ENCODE measurements at places on chromosomes 1 and 21. TPM values are rescaled to one million over a fixed set of nuclear protein-coding genes. Genes with fewer than 3 reads are reported as not detected.

DNA sequence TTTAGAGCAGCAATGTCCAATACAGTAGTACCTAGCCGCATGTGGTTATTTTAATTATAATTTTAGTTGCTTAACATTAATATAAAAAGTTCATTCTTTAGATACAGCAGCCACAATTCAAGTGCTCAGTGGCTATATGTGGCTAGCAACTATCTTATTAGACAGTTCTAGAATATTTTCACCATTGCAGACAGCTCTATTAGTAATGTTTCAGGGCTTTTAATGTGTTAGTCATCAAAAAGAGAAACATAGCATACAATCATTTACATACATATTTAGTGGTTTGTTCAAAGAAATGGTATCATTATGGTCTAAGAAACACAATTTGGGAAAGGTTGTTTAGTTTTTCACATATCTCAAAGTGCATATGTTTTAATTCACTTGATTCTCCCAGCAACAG is 66.6 kb upstream of the DYNLT5 start:
- DNase-seq, result no peak

DNA sequence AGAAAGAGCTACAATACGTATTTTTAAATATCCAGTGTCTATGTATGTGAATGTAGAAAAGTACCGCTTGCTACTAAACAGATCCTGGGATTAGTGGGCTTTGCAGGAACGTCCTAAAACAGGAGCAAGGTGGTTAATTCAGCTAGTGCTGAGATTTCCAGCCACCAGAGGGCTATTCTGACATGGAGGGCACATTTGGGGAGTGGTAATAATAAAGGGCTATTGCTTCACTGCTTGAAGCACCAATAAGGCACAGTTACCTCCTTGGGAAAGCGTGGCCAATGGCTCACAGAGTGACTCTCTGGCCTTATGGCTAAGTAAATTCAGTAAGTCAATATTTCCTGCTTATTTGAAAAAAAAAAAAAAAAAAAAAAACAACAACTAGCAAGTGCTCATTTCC is 152.4 kb downstream of the GABPA start:
- no peak for DNase-seq

DNA sequence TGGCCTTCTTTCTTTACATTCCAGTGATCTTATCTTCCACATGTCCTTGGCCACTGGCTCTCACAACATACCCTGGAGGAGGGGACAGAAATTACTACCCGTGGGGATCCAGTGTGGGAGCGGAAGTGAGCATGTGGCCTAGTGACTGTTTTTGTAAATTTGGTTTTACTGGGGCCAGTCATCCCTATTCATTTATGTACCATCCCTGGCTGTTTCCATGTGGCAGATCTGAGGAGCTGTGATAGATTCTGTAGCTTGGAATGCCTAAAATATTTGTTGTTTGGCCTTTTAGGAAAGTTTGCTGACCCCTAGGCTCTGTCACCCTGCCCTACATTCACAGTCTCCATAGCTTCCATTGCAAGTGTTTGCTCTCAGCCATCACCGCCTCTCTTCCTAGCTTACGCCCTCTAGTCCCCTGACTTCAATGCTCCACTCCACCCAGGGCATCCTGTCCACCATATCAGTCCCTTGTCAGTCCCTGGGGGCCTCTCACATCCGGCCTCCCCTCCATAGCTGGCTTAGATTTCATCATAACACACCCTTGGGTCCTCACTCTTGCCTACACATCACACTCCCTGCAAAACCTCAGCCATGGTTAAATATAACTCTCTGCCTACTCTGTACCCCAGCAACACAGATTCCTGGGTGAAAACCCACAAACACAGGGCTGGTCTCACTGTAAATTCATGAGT is 25.8 kb downstream of the DHCR24 start:
- DNase-seq, result no peak

DNA sequence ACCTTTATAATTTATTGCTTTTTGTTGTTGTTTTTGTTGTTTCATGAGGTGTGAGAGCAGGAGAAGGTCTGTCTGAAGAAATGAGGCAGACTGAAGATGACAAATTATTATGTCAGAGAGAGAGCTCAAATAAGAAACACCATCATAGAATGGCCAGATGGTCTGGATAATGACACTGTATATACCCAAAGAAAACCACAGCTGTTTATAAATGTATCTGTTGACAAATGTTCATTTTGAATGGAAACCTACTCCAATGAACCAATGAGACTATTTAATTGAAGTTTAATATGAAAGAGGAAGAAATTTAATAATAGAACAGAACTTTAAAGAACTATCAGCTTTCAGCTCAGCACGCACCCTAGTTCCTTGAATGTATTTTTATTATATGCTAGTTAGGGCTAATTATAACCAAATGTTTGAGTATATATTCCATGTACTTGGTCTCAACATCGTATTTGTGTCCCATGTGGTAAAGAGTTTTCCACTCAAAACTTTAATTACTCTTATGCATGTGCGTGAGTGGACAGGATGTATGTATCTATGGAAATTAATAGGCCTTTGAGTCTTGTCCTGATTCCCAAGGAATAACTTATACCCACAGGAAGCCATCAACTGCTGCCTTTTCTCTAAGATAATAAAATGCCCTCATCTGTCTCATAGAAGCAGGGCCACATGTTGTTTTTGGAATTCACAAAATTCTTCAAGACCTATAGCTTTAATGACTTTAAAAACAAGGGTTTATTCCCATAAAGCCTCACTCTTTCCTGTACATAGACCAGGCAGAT is 202.7 kb downstream of the KCNK2 start:
- DNase-seq, result no peak

PLA2G2D gene
- total RNA-seq, result 0.16 TPM

C1orf141 gene
- total RNA-seq, result not detected

RBP7 gene
- total RNA-seq, result 11.4 TPM

GJA4 gene
- total RNA-seq, result 9.2 TPM
